ENCODE measurements at places on chromosomes 2 and 18. TPM values are rescaled to one million over a fixed set of nuclear protein-coding genes. Genes with fewer than 3 reads are reported as not detected.

- peak; percentile 67 for DNase-seq
Measured at GRCh38 chr2:239399921-239400595, 762 bp downstream of the HDAC4 start.

- DNase-seq: no peak
Measured at GRCh38 chr2:133844214-133844892, 276.1 kb upstream of the NCKAP5 start.

Gene SRSF7
- total RNA-seq: 55.0 TPM

GRCh38 chr18:2824865-2825264 lies 21.9 kb upstream of the EMILIN2 start:
- DNase-seq: no peak

DNA sequence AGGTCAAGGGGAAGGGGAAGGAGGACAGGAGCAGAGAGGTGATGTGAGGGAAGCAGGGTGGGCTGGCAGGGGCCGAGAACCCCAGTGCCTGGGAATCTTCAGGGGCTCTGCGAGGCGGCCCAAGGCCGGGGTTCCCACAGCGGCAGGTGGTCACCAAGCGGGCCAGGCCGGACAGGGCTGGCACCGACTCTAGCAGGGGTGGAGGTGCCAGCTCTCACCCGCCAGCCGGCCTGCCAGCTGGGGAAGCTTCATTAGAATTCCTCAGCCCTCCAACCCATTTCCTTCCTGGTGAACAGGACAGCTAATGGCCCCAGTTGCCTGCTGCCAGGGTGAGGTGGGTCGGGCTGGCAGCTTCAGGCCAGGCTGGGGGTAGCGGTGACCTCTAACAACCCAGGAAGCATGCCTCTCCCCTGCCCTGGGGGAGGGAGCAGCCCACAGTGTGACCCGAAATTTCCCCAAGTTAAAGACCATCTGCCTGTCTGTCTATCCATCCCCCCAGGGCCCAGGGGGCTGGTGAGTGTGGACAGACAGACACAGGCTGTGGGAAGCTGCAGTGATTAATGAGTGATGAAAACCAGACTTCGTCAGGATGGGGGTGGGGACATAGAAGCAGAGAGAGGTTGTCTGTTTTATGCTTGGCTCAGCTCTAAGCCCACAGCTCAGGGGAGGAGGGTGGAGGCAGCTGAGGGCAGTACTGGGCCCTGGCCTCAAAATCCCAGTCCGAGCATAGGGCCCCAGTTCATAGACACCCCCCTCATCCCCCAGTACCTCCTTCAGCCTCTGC lies 144.1 kb downstream of the ZFP36L2 start:
- peak; percentile 72 for DNase-seq

- no peak for DNase-seq
Measured at GRCh38 chr2:36461039-36461681, 105.6 kb downstream of the CRIM1 start.

GRCh38 chr2:187214306-187214705 lies 233.7 kb downstream of the CALCRL start:
- DNase-seq: no peak

- no peak for DNase-seq
Measured at GRCh38 chr2:42084231-42084671, 36.4 kb downstream of the PKDCC start.

DNA sequence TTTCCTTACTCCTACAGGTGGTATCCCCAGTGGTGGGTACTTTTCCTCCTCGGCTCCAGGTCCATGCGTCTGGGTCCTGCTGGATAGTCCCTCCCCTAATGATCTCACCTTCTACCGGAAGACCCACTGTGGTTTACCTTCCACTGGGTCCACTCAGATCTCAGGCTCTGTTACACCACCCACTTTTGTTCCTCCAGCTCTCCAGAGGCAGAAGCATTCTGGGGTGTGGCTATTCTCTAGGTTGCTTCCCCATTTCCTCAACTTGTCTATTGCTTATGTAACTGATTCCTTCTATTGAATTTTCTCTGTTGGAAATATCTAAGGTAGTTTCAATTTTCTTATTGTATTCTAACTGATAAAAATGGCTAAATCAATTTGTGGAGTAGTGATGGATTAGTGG lies 87.6 kb upstream of the GALNT5 start:
- no peak for DNase-seq

Gene SERPINB3
- total RNA-seq: not detected

- DNase-seq: no peak
Measured at GRCh38 chr2:14524803-14525080, 107.8 kb upstream of the LRATD1 start.

GRCh38 chr2:113966832-113967231 lies 76.9 kb downstream of the ACTR3 start:
- DNase-seq: no peak

- no peak for DNase-seq
Measured at GRCh38 chr2:71348302-71348701, 16.7 kb downstream of the ZNF638 start.

DNA sequence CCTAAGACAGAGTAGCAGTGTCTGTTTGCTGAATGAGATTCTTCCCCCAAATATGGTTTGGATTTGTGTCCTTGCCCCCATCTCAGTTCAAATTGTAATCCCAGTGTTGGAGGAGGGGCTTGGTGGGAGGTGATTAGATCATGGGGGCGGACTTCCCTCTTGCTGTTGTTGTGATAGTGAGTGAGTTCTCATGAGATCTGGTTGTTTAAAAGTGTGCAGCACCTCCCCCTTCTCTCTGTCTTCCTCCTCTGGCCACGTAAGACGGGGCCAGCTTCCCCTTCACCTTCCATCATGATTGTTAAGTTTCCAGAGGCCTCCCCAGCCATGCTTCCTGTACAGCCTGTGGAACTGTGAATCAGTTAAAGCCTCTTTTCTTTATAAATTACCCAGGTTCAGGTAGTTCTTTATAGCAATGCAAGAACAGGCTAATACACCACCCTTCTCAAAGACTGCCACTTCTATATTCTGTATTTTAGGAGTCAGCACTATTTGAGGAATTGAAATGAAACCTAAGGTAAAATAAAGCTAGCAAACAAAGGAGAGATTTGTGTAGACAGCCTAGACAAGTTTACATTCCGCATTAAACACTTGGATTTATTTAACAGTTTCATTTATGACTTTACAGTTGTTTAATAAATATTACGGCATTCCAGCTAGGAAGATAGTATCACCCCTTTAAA lies 21.6 kb downstream of the FBXO36 start:
- DNase-seq: no peak

Gene RAX
- not detected for total RNA-seq

DNA sequence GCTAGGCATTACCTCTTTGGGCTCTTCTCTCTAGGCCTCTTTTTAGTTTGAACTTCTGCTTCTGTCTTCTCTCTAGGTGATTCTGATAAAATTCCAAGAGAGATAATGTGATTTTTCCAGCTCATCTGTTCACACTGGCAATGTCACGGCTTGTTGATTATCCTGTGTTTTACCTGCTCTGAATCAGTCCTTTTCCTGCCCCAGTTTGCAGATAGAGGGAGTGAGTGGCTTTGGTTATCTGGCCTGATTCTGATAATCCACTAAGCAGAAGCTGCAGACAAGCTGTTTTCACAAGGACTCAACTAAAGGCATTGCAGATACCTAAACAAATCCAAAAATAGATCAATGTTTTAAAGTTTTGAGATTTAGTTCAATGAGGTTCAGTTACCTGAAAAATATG lies 111.9 kb downstream of the DCC start:
- no peak for DNase-seq

GRCh38 chr2:6885968-6886367 lies 8.4 kb downstream of the RSAD2 start:
- DNase-seq: no peak

GRCh38 chr2:124315221-124315880 lies 290.3 kb downstream of the CNTNAP5 start:
- no peak for DNase-seq

DNA sequence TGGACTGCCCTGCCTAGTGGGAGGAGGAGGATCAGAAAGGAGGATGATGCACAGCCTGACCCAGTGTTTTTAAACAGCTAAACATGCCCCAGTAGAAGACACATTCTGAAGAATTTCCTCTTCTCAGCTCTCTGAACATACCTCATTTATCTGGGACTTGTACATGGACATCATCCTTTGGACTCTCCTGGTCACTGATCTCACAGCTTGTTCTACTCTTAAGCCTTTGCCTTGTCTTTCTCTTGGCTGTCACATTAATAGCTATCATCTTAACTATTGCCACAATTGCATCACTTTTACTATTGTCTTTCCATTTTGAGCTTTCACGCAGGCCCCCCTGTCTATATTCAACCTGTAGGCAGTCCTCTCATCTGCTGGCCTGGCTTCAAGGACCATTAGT lies 42.0 kb upstream of the PGAP1 start:
- no peak for DNase-seq

- DNase-seq: no peak
Measured at GRCh38 chr2:20015482-20016083, 3.1 kb upstream of the MATN3 start.

Gene UGT1A3
- total RNA-seq: not detected

Gene TOGARAM2
- total RNA-seq: 0.48 TPM

- DNase-seq: no peak
Measured at GRCh38 chr18:32298171-32298667, 108.4 kb downstream of the MEP1B start.

DNA sequence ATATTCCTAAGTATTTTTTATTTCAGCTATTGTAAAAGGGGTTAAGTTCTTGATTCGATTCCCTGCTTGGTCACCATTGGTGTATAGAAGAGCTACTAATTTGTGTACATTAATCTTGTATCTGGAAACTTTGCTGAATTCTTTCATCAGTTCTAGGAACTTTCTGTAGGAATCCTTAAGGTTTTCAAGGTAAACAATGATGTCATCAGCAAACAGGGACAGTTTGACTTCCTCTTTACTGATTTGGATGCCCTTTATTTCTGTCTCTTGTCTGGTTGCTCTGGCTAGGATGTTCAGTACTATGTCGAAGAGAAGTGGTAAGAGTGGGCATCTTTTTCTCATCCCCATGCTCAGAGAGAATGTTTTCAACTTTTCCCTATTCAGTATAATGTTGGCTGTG lies 252.7 kb downstream of the NR4A2 start:
- no peak for DNase-seq

Gene FAM228A
- total RNA-seq: 0.35 TPM

GRCh38 chr2:179861416-179862067 lies at the start of gene ZNF385B:
Gene ZNF385B, minus strand, starts transcription at chr2:179861612.
- DNase-seq: no peak

Gene MC5R
- not detected for total RNA-seq

DNA sequence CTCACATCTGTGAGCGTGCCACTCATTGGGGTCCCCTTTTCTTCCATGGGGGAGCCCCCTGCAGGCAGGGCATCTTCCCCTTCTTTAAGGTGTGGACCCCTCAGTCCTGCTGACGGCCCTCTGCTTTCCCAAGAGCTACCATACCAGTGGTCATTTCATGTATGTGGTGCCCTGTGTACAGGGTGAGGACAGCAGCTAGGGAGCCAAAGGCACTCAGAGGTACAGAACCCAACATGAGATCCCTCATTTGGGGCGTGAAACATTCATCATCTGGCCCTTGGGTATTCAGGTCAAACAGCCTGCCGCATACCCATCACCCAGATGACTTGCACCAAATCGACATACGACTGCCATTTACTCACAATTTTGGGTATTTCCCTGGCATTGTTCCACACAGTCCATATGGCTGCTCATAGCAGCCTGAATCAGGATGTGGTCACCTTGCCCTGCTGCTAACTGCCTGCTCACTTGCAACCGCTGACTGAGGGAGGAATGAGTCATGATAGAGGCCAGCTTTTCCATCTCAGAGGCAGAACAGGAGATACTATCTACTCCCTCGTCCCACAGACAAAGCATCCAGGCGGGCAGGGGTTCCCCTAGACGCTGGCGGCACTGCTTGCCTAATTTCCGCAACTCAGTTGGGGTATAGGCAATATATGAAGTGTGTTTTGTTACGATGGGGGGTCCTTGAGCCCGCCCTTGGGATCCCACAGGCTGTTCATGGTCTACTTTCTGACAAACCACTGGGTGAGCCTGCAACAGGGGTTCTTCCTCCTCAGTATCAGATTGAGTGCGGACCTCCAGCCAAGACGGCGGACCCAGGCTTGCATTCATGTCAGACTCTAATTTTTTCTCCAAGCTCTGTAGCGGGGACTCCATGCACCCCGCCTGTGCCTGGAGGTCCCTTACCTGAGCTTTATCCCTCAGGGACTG lies 228.6 kb downstream of the SATB2 start:
- no peak for DNase-seq

GRCh38 chr2:202566286-202566685 lies 68.5 kb upstream of the FAM117B start:
- DNase-seq: no peak

Gene MAB21L4
- not detected for total RNA-seq

DNA sequence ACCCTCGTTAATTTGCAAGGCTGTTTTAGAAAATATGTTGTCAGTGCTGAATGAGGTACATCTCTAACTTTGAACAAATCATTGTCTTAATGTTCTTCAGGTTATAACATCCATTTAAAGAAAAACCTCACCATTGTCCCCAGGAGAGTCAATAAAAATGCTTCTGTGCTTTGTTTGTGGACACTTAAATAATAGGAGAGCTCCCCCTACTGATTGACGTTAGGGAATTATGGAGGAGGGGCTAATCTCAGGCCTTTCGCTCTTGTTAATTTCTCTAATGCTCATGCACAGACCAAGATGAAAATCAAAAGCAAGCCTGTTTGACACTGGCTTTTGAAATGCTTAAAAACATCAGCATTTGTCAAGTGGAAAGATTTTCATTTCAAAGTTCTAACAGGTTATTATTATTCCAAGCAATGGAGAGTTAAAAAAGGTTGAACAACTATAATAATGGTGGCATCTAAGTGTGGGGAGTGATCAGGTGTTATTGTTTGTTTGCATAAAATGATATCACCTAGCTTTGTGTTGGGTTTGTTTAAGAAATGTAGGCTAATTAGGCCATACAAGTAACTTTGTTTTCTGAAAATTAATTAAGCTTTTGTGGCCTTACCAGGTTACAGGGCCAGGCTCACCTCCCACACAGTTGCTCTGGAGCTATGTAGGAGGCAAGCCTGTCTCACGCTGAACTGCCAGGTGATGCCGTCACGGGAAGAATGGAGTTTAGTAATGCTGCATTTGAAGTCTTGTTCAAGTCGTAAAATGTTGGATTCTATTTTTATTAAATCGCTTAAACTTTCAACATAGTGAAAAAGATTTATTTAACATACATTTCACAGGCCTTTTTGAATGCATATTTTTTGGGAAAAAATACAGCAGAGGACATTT lies 51.7 kb upstream of the SMIM21 start:
- no peak for DNase-seq

Gene CD8B
- total RNA-seq: 0.62 TPM

DNA sequence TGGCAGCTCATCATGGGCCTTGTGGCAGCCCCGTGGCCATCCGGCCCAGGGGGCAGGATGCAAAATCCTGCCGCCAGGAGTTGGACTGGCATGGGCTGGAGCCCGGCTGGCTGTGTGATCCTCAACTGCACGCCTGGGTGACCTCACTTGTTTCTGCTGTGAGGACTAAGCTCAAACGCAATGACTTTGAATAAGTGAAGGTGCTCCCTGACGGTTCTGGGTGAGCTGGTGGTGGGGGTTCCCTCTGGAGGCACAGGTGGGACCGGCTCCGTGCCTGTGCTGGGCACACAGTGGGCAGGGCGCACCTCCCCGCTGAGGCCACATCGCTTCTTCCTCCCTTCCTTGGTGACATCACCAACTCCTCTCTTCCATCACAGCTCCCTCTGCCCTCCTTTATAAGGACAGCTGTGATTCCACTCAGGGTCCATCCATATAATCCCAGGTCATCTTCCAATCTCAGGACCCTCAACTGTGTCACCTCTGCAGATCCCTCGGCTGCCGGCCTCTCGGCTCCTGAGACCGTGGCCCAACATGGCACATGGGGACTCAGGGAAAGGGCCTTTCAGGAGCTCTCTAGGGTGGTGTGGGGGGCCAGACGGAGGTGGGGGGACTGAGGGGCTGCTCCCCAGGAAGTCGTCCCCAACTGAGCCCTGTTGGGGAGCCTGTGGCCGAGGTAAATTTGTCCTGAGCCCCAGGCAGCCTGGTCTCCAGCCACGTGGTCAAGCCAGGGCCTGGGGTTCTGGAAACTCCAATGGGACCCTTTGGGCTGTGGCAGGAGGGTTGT lies 75.5 kb upstream of the ODC1 start:
- DNase-seq: peak; percentile 51

Data from cardiac septum (tissue), 1 donor.